GM10248 (cell line): ENCODE measurements at places on chromosomes 5 and 9.

GRCh38 chr9:72363236-72363635 lies 1.8 kb downstream of the ZFAND5 start:
- DNase-seq, result no peak

GRCh38 chr5:171614511-171614910 lies 171.1 kb upstream of the SMIM23 start:
- no peak for DNase-seq

- DNase-seq, result peak; percentile 85
Measured at GRCh38 chr9:89497978-89498851, at the start of gene SEMA4D. Gene SEMA4D (minus strand): TSS chr9:89498113. CDS start chr9:89405456, 92,657 bp downstream.

DNA sequence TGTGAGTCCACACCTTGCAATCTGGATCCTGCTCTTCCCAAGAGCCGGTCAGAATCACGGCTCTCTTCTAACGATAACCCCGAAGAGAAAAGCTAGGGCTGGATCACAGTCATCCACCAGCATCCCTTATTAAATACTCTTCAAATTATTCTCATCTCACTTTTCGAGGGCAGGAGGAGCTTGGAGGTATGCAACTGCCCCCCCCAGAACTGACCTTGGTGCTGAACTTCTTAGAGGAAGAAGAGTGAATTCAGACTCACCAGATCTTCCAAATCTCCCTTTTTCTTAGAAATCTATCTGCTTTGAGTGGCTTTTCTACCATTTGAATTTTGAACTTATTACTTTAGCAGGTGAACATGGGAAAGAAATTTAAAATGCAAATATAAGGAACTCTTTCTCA lies 75.7 kb downstream of the MED10 start:
- no peak for DNase-seq

- DNase-seq, result peak; percentile 69
Measured at GRCh38 chr9:36748322-36748899, 175.7 kb downstream of the MELK start.

DNA sequence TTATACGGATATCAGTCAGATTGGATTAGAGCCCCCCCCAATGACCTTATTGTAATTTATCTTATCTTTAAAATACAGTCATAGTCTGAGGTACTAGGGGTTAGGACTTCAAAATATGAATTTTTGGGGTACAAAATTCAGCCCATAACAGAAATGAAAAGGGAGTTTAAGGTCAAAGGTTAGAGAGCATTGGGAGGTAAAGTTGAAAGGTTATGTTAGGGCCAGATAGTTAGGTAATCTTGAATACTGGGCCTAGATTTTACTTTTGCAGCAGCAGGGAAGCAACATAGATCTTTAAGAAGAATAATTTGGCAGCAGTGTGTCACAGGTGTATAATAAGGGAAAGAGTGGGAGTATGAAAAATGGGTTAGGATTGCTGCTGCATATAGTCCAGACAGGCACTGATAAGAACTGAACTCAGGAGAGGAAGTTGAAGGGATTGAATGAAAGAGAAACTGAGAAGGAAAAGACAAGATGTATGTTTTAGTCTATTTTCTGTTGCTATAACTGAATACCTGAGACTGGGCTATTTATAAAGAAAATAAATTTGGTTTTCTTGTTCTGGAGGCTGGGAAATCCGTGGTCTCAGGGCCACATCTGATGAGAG lies 10.7 kb upstream of the GCNT4 start:
- DNase-seq, result no peak

DNA sequence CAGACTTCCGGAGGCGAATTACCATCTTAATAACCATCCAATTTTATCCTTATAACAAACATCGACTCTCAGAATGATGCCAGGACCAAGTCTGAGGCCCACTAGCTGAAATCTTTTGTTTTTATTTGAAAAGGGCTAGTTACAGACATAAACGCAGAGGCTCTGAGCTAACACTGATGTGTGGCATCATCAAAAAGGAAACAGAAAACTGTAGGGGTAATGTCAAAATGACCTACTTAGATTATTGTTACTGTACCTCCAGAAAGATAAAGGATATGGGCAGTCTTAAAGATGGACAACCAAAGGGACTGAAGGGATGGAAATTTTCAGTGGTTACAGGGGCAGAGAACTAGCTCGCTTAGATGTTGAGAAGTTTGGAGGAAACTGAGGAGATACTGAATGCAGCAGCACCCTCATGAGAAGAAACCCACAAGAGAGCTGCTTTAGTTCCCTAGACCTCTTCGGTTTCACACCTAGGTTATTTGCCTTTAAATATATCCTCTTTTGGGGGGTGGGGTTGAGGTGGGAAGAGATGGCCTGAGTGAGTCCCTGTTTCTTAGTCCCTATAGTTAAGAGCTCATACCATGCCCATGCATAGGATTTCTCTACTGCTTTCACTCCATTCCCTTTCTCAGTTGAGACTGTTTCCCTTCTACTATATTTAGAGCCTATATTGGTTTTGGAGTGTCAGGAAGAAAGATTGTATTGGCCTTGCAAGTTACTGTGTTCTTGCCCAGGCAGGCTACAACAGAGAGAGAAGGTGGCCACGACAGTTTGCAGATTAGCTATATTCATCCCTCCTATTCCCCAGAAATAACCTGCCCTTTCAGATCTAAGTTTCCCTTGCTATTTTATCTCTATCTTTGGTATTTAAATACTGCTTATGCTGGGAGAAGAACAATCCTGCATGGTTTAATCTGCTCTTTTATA lies 320.4 kb upstream of the EFNA5 start:
- no peak for DNase-seq

DNA sequence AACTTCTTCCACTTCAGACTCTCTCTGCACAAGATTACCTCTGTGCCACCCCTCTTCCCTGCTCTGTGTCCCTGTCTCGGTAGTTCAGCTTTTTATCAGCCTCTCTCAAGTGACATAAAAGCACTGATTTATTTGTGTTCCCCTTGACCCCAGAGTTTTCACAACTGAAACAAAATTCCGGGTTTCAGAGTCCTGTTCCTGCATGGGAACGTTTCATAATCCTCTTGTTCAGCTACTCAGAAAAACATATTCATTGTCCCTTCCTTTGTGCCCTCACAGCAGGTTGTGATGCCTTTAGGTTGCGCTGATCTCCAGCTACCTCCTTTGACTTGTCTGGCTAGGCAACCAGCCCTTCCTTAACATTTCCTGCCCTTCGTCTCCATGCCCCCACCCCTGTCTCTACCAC lies 13.7 kb upstream of the ITGA1 start:
- no peak for DNase-seq

DNA sequence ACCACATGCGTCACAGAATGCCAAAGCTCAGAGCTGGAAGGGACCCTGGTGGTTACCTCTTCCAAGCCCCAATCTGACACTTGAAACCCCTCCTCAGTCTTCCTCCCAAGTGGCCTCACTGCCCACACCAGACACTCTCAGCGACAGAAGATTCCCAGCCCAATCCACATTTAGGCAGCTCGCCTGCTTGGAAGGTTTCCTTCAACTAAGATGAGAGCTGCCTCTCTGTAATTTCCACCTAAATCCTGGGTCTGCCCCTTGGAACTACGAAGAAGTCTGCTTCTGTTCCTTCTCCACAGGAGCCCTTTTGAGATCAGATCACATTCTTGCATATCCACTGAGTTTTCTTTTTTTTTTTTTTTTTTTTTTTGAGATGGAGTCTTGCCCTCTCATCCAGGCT lies 83.7 kb downstream of the PAX5 start:
- no peak for DNase-seq

GRCh38 chr5:92676215-92677165 lies 904.5 kb downstream of the NR2F1-AS1 start:
- no peak for DNase-seq

DNA sequence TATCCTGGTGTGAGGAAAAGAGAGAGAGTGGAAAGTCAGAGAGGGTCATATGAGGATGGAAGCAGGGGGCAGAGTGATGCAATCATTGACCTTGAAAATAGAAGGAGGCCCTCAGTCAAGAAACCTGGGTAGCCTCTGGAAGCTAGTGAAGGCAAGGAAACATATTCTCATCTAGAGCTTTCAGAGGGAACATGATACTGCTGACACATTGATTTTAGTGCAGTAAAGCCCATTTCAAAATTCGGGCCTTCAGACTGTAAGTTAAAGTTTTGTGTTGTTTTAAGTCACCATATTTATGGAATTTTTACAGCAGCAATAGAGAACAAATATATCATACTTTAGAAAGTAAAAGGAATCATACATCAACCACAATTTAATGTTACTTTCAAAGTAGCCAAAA lies 87.0 kb downstream of the ADAMTS19 start:
- no peak for DNase-seq

DNA sequence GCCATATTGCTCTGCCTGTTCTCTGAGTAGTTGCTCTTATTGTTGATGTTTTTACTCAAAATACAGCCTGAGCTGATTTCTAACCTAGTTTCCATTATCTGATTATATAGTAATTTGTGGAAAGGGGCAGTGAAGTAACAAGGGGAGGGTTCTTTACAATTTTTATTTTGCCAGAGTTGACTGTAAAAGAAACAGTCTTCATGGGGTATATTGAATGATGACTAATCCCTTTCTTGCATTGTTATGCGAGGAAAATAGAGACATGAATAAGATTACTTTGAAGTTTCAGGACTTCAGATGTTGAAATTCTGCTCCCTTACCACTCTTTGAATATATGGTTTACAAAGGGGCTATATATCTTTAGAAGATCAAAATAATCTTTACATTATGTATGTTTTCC lies 9.1 kb upstream of the LRRC70 start:
- DNase-seq, result no peak

DNA sequence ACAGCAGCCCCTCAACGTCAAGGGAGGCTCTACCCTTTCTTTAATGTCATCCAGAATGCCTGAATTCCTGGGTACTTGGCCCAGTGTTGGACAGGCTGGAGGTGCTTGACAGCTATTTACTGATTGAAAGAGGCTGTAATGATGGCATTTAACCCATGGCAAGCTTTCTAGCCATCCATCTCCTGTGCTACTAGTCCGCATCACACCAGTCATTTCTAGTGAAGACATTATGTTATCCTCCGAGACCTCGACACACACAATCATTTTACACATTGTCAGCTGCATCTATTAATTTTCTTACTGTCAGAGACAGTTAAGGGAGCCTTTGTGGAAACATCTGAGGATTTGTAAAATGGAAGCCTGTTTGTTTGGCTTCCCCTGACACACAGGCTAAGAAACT lies 149.3 kb upstream of the FSTL4 start:
- DNase-seq, result no peak

- DNase-seq, result no peak
Measured at GRCh38 chr5:2910401-2911175, 159.1 kb upstream of the IRX2 start.

DNA sequence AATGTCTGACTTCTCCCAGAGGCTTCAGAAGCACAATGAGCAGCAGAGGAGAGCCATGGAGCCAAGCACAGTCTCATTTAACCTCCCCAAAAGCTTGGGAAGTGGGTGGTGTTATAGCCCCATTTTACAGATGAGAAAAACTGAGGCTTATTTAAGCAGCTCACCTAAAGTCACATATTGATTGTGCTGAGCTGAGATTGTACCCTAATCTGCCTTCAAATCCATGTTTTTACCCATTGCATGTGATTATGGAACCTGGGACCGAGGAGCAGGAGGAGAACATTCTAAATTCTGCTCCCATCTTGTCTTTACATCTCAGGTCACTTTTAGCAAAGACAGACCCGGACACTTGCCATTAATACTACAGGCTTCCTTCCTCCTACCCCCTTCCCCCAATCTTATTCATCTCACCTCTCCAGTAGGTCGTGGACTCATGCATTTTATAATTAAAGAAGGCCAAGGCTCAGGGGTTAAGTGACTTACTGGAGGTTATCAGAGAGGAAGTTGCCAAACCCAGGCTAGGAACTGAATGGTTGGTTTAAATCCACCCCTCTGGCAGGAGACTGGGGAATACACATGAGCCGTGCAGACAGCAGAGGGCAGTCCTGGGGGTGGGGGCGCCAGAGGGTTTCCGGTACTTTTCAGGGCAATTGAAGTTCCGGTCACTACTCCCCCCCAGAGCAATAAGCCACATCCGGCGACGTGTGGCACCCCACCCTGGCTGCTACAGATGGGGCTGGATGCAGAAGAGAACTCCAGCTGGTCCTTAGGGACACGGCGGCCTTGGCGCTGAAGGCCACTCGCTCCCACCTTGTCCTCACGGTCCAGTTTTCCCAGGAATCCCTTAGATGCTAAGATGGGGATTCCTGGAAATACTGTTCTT lies 51.0 kb upstream of the IL17B start:
- DNase-seq, result no peak

GRCh38 chr9:110846215-110846614 lies 177.6 kb downstream of the MUSK start:
- DNase-seq, result no peak

- DNase-seq, result no peak
Measured at GRCh38 chr5:83539463-83539790, 67.9 kb downstream of the VCAN start.

DNA sequence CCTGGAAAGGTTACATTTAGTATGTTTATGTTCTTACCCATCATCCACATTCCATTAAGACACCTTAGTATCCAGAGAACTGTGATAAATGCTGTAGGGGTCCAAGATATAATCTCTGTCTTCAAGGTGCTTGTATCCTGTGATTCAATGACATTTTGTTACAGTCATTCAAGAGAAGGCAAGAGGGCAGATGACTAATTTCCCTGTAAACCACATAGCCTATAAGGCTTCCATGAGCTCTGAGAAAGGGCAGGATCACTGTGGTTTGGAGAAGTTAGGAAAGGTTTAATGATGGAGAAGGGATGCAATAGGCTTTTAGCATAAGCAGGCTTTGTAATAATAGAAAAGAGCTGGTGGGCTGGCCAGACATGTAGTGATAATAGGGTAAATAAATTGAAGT lies 40.0 kb downstream of the PAPPA start:
- no peak for DNase-seq

DNA sequence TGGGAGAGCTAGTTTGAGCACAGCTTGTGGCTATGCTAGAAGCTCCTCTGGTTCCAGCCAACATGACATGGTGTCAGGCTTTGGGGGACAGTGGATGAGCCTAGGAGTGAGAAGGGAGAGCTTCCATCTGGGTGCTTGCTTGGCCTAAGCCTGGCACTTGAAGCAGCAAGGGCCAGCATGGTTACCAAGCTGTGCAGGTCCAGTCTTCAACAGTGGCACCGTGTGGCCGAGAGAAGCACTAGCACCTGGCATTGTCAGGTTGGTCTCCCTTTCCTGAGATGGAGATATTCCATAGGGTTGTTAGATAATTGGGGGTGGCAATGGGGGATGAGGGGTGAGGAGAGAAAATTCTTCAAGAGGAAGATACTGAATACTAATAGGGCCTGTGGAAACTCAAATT lies 261.9 kb downstream of the PBX3 start:
- no peak for DNase-seq

GRCh38 chr9:77451507-77451906 lies 196.6 kb downstream of the GNA14 start:
- no peak for DNase-seq

DNA sequence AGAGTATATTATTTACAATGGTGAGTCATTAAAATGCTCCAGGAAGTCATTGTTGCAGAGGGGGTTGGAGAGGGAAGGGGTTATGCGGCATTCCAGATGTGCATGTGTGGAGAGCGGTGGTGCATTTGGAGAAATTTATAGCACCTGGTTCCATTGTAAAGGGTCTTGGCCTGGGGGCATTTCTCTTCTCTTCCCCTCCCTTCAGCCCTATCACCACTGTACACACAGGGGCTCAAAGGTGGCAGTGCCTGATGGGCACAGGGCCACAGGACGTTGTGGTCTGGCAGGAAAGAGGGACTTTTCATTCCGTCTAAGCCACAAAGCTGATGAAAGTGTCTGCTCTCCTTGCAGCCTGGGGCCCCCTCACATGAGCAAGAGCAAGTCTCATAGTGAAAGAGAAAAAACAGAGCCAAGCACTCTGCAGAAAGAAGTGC lies 442.4 kb upstream of the ZNF462 start:
- DNase-seq, result peak; percentile 12
